ENCODE measurements at places on chromosomes 2 and 18.

GRCh38 chr2:140929849-140930248 lies 1201.0 kb downstream of the LRP1B start:
- no peak for DNase-seq

DNA sequence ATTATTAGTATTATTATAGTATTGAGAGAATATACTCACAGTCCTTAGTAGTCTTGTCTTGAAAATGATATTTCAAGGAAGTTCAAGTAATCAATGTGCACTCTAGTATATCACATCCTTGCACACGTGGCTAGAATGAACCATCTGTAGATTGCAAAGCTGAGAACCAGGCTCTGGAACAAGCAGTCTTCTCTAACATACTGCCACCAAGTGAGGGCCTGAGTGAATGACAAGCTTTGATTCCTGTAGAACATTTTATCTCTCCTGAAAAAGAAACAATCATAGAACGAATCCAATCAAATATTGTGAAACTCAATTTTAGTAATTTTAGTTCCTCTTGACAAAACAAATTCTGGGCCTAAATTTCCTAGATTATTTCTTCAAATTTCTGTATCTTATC lies 55.3 kb upstream of the SULT1C3 start:
- DNase-seq: no peak

DNA sequence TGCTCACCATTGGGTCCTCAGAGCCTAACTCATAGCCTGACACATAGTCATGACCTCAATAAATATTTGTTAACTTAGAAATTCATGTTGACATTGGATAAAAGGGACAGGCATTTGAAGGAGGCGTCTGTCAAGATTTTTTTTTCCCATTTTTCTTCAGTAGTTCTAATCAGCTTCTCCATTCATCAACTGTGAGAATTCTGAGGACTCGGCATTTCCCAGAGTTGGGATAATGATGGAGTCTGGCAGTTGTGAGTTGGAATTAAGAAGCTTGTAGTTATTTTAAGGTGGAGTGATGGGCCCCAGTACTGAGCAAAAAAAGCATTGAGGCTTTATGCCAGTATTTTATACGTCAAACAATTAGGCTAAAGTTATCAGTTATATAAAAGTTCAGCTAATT lies 4.6 kb downstream of the SPATS2L start:
- no peak for DNase-seq

GRCh38 chr18:35603008-35603407 lies 21.5 kb downstream of the GALNT1 start:
- DNase-seq: no peak

DNA sequence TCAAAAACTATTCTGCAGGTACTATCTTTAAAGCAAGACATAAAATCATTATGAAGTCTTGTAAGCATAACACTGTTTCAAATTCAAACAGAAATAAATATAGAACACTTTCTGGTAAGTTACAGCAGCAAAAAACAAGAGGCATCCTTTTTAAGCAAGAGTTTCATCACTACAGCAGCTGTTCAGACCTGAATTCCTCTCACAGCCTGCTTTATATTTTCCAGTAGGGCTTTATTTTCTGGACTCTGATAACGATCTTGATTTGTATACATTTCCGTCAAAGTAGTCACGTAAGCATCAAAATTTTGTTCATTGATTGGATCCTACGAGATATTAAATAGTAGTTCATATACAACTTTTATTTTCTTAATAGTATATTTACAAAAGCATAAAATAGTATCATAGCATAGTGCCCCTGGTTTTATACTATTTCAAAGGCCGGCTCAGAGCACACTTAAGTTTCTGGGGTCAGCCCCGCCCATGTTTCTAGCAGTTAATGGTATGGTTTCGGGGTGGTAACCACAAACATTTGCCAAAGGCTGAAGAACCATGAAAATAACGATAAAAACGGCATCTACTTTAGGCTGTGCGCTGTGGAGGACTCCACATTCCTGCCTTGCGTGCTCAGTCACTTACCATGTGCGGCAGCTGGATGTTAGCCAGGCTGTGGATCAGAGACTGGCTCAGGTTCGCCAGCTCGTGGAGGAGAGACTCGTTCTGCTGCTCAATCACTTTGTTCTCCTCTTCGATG lies 47.5 kb upstream of the PXDN start:
- no peak for DNase-seq

- DNase-seq: no peak
Measured at GRCh38 chr2:241364781-241365180, 8.7 kb downstream of the FARP2 start.

DNA sequence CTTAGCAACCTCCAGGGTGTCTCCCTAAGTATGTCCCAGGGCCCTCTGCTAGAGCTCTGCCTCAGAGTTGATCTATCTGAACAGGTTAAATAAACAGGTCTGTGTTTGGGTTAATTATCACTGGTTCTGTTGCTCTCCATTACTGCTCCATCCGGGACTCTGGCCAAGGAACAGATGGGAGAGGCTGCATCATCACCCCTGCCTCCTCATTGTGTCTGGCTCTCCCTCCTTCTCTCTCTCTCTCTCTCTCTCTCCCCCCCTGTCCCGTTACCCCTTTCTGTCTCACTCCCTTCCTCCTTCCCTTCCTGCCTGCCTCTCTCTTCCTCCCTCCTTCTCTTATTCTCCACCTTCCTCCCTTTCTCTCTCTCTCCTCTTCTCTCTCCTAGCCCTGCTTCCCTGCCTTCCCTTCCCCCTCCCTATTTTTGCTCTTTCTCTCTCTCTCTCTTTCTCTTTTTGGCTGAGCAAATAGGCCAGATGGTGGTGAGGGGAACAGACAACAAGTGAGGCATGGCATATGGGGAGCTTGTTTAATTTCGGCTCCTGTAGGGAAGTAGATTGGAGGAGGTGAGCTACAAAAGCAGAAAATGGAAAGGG lies 62.1 kb downstream of the SETBP1 start:
- DNase-seq: no peak

DNA sequence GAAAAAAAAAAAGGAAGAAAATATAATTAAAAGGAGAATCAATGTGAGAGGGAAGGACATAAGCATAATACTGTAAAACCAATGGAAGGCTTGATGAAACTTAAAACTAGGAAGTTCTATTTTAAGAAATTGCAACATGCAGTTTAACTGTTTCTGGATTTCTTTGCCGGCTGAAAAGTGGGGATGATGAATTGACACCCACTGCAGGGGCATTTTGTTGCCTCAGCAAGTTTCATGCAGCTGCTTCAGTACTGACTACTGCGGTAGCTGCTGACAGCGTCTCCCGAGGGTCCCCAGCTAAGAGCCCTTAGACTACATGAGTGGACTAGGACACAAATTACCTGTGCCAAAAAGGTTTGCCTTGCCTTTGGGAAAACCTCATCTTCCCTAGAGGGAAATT lies 69.2 kb downstream of the B3GNT2 start:
- DNase-seq: no peak

- DNase-seq: no peak
Measured at GRCh38 chr2:102453501-102453900, 19.5 kb upstream of the SLC9A4 start.

- DNase-seq: no peak
Measured at GRCh38 chr2:3639015-3639630, 18.9 kb upstream of the ALLC start.

DNA sequence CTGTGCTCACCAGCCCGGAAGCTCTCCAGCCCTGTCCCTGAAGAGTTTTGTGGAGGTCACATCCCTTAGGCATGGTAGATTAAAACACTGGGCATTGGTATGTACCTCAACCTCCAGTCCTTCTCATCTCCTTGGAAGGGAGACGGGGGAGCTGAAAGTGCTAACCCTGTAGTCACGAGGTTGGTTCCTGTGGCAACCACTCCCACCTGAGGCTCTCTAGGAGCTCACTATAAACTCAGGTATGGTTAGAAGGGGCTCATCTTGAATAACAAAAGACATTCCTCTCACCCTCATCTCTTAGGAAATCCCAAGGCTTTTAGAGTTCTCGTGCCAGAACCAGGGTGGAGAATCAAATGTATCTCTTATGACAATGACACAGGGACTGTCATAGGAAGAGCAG lies 43.0 kb upstream of the MGAT4A start:
- peak; percentile 15 for DNase-seq

DNA sequence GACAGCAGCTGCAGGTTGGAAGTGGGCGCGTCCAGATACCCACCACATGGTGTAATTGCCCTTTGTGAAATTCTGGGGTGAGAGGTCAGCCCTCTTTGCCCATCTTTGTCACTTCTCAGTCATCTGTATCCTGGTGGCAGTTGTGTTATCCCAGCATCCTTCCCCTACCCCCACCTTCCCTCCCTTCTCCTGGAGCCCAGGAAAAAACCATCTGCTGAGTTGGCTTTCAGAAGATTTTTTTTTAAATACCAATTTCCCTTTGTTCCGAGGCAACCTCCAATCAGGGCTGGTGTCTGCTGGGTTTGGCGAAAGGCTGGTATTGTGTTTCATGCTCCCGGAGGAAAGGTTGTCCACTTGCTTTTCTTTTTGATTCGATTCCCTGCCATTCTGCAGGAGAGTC lies 35.2 kb downstream of the SETBP1 start:
- DNase-seq: no peak

DNA sequence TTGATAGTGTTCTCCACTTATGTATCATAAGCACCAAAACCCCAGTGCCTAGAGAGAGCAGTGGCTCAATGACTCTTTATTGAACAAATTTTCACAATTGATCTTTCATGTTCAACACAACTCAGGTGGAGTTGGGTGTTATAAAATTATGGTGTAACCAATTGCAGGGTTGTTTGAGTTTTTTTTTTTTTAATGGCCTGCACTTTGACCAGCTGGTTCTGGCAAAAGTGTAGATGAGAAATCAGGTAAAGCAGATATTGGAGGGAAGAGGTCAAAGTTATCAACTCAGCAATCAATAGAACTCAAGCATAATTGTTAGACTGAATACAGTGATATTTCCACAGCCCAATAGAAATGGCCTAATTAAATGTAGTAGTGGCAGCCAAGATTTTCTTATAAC lies 1386.3 kb downstream of the SUCLG1 start:
- no peak for DNase-seq

GRCh38 chr2:70820499-70820898 lies at the start of gene CLEC4F:
TSS of gene CLEC4F (minus strand) at chr2:70820599. CDS start at chr2:70820523, 76 bp downstream.
- no peak for DNase-seq

DNA sequence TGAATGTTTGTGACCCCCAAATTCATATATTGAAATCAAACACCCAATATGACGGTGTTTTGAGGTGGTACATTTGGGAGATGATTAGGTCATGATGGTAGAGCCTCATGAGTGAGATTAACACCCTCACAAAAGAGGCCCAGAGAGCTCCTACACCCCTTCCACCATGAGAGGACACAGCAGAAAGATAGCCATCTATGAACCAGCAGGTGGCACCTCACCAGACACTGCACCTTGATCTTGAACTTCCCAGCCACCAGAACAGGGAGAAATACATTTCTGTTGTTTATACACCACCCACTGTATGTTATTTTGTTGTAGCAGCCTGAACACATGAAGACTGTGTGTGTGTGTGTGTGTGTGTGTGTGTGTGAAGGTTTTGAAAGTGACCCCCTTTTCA lies 58.1 kb downstream of the ST3GAL5 start:
- peak; percentile 29 for DNase-seq

GRCh38 chr2:162824304-162824703 lies 14.3 kb downstream of the KCNH7 start:
- no peak for DNase-seq

DNA sequence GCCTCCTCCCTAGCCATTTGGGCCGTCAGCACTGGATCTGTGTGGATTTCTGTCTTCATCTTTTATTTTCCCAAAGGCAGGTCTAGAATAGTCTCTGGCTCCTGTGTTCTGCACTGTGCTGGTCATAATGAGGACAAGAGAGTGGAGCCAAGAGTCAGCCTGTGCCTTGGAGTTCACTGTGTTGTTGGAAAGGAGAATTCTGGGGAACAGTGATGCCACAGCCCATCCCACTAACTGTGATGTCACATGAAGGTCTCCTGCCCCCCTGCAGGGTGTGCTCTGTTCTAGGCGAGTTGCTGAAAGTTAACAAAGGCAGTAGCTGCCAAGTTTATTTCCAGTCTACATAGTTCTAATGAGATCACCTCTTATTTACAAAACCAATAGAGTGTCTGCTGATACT lies 248.5 kb downstream of the TPGS2 start:
- no peak for DNase-seq

GRCh38 chr2:215579809-215580208 lies 143.9 kb upstream of the FN1 start:
- no peak for DNase-seq

DNA sequence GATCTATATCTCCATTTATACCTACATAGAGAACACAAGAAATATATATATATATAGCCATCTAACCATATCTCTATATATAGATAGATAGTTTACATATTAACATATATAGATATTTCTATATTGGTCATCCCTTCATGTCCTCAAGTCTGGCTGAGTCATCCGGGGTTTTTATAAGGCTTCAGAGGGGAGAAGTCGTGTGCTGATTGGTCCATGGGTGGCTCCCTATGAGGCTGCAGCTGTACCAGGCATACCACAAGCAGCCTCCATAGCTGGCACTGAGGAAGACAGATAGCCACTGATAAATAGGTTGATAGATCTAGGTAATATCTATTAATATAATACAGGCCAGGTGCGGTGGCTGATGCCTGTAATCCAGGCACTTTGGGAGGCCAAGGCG lies 618.3 kb upstream of the SETBP1 start:
- no peak for DNase-seq

GRCh38 chr18:79750980-79751571 lies 46.7 kb upstream of the KCNG2 start:
- no peak for DNase-seq

DNA sequence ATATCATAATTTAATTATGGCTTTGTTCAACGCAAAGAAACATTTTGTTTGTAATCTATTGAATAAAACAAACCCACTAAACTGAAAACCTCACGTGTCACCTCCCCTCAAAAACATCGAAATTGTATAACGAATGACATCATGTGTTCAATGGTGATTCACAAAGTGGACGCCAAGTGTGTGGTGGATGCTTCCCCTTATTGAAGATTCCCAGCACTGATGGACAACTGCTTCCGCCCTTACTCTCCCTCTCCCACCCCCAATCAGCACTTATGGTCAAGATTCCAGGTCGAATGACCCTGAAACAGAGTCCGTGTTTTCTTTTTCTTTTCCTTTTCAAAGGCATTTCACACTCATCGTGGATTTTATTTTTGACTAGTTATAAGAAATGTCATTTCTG lies 383.0 kb upstream of the SMIM21 start:
- no peak for DNase-seq

- no peak for DNase-seq
Measured at GRCh38 chr18:71352618-71353017, 1063.8 kb downstream of the SOCS6 start.

DNA sequence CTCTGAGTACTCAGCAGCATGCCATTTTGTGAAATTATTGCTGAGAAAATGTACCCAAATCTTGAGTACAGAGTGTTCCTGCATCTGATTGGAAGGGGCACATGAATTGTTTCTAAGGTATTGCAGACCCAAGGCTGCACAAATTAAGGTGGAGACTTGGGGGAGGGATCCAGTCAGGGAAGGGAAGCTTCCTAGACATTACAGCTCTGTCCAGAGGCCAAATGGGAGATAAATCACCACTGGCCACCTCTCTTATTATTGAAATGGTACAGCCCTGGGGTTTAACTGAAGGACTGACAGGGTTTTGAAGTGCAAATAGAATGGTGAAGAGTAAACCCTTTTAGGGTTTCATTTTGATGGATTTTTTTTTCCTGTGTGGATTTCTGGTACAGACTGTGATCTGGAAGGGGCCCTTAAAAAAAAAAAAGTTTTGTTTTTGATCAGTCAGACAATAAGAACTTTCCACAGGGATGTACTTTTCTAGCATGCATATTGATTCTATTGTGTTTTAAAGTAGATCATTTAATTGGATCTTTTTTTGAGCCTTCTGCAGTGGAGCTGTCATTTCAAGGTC lies 119.4 kb downstream of the GREB1L start:
- DNase-seq: no peak

Data from CD4-positive, alpha-beta T cell treated with Interleukin-6 for 4 hours (primary cell).